Kidney (tissue), 22 donors: ENCODE measurements at places on chromosomes 1 and 21. TPM values are rescaled to one million over a fixed set of nuclear protein-coding genes. Genes with fewer than 3 reads are reported as not detected.

GRCh38 chr1:110675060-110675791, 486 bp upstream of the KCNA3 start:
- H3K27ac ChIP-seq, result no peak overlapping the region
- DNase-seq, result peak; percentile 37
- peaks cover 35% of the 10 kb centered on the region for H3K27me3 ChIP-seq
- H3K4me1 ChIP-seq, result no peaks in the 10 kb centered on the region

DNA sequence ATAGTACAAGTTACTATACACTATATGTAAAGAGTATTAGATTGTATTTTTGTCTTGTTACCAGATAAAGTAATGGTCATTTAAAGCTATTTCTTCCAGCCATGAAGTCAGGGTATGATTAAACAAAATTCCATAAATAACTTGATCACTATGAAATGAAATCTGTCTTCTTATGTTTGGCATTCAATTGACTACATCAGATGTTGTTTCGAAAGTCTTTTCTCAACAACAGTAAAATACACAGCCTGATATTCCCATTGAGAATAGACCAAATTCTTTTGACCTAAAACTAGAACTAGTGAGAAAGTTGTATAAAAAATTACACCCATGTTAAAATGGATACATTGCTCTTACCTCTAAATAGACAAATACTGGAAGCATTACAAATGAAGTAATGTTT, 134.6 kb upstream of the ADAMTS5 start:
- no peak overlapping the region for H3K4me3 ChIP-seq
- H3K4me1 ChIP-seq, result no peaks in the 10 kb centered on the region
- no peaks in the 10 kb centered on the region for H3K27me3 ChIP-seq
- H3K36me3 ChIP-seq, result no peaks in the 10 kb centered on the region
- no peak overlapping the region for H3K27ac ChIP-seq

GRCh38 chr1:86997538-86997937, 83.1 kb downstream of the HS2ST1 start:
- H3K27me3 ChIP-seq, result no peaks in the 10 kb centered on the region
- no peak for DNase-seq
- H3K4me3 ChIP-seq, result no peak overlapping the region
- H3K27ac ChIP-seq, result no peak overlapping the region

DNA sequence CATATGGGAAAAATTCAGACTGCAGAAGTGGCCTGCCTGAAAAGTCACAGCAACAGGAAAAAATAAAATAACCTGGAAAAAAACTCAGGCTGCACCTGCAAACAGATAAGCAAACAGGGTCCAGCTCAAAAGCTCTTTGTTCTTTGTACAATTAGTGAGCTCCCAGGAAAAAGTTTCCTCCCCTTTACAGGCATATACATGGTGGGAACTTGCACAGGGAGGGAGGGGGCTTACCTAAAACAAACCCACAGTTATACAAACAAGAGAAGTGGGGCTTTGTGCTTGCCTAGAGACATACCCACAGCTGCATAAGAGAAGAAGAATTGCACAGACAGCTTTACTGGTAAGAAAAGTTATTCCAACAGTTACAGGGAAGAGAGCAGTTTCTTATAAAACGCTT, 31.7 kb upstream of the COG2 start:
- no peak overlapping the region for H3K4me3 ChIP-seq
- H3K27ac ChIP-seq, result no peak overlapping the region
- no peaks in the 10 kb centered on the region for H3K27me3 ChIP-seq
- DNase-seq, result no peak
- no peaks in the 10 kb centered on the region for H3K4me1 ChIP-seq

TMPRSS15 gene
- not detected for total RNA-seq
